ENCODE measurements at places on chromosomes 4 and X.

- DNase-seq: peak; percentile 75
Measured at GRCh38 chr4:157978680-157979361, 194.0 kb downstream of the GASK1B start.

DNA sequence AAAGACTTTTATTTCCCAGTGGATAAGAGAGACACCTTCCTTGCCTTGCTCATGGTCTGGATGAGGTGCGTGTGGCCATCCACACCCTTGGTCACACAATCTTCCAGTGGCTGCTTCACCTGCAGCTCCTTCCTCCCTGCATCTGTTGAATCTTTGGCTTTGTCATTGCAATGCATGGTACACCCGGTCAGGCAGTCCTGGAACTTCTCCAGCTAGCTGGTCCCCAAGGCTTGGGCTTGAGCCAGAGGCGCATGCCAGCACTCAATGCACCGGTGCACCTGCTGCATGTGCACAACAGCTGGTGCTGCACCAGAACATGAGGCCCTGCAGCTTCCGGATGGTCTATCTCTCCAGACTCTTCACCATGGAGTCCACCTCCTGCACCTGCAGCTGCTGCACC lies 31.7 kb downstream of the SCML1 start:
- DNase-seq: no peak

GRCh38 chrX:69618803-69619202 lies 2.9 kb downstream of the EDA start:
- no peak for DNase-seq

DNA sequence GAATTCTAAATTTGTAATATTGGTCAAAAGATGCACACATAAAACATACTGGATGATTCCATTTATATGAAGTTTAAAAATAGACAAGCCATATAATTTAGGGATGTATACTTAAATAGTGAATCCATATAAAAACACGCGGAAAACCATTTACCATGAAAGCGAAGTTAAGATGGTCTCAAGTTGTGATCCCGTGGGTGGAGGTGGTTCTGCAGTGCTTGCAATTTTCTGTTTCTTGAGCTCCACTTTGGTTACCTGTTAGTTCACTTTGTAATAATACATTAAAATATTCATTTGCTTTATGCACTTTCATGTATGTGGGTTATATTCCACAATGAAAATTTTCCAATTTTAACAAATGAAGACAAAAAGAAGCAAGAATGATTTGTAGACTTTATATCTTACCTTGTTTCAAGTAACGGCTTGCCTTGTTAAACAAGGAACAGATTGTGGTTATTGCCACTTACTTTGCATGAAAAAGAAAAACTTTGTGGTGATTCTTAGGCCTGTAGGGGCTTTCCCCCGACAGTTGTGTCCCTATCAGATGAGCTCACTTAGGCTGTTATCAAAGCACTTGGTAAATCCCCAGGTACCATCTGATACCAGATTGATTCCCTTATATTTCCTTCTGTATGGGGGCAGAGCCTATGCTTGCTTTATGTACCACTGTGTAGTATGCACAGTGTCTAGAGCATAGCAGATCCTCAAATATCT lies 12.2 kb downstream of the UCP1 start:
- no peak for DNase-seq

DNA sequence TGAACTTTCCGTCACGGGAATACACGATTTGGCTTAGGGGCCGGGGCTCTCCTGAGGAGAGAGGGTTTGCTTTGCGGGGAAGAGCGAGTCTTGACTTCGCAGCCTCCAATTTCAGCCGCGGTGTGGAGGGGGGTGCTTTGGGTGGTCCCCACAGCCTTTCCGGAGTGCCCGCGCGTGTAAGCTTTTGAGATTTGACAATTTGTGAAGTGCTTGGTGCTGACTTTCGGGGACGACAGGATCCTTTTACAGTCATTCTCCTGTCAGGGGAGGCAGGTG lies 355 bp downstream of the SCML1 start:
- no peak for DNase-seq

- DNase-seq: no peak
Measured at GRCh38 chr4:149755969-149756368, 59.7 kb downstream of the IQCM start.

DNA sequence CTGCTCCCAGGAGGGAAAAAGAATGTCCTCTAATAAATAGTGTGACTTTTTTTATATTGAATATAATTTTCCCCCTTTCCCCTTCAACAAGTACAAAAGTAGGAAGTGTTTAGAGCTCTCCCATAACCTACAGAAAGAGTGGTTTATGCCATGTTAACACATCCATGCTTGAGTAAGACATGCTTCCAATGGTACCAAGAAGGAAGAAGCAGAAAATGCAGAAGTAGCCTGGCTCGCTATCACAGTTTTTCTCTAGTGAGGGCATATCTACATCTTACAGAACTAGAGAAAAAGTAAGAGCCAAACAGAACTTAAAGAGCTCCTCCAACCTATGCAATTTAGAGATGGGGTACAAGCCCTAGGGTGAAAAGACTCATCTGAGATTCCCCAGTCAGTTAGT lies 82.5 kb downstream of the ARHGEF9 start:
- no peak for DNase-seq

GRCh38 chr4:81343536-81343935 lies 128.2 kb downstream of the RASGEF1B start:
- DNase-seq: no peak

GRCh38 chr4:127469542-127469941 lies 163.2 kb upstream of the INTU start:
- DNase-seq: no peak

DNA sequence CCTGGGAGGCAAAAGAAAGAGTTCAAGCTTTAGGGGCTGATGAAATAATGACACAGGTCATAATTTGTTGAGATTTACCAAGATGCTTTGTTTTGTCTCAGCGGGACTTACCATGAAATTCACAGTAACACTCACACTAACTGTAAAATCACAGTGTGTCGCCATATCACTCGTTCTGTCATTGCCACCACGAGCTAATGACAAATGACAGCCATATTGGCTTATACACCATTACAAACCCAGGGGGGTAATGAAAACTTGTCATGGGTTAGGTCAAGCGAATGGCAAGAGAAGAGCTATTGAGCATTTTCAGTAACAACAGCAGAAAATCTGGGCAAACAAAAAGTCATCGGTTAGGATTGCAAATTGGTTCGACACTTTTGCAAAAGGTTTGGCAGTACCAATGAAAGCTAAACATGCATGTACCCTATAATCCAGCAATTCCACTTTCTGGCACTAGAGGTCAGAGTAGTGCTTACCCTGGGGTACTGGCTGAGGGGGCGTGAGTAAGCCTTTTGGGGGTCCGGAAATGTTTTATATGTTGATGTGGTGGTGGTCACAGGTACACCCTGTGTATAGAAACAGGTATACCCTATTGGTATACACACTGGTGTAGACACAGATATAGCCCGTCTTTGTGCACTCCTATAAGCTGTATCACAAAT lies 83.9 kb upstream of the RAI2 start:
- no peak for DNase-seq

- no peak for DNase-seq
Measured at GRCh38 chr4:60808726-60809485, 391.2 kb upstream of the ADGRL3 start.

GRCh38 chr4:98728433-98728832 lies 70.0 kb upstream of the TSPAN5 start:
- no peak for DNase-seq

DNA sequence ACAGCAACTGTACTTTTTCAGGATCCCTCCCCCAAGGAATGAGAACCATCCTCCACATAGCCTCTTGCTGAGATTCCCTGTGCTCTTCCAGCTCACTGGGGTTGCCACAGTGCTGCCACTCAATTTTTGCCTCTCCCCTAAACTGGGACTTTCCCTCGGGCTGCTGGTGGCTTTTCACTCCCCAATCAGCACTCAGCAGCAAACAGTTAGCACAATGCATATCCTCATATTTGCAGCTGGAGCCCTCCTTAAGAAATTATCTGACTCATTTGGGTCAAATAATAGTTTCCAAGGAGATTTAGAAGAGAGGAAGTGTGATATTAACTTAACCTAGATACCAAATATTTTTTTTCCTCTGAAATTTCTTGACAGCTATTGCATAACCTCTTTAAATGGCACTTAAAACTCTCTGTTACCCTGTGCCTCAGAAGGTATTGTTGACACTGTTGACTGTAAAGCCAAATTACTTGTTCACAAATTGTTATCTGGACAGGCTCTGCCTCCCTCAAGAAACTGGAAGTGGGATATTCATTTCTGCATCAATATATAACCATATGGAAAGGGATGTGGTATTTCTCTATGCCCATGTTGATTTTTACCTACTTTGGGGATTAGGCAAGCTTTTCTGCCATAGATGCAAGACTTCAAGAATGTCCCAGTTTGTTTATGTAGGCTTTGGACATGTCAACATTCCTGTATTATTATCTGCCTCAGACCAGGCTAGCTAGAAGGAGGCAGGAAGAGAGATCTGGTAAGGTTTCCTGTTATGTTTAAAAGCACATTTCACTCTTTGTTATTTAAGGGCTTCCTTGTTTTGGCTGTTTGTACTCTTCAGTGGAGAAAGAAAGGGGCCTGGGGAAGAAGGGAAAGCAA lies 58.0 kb downstream of the SEPTIN11 start:
- DNase-seq: no peak

DNA sequence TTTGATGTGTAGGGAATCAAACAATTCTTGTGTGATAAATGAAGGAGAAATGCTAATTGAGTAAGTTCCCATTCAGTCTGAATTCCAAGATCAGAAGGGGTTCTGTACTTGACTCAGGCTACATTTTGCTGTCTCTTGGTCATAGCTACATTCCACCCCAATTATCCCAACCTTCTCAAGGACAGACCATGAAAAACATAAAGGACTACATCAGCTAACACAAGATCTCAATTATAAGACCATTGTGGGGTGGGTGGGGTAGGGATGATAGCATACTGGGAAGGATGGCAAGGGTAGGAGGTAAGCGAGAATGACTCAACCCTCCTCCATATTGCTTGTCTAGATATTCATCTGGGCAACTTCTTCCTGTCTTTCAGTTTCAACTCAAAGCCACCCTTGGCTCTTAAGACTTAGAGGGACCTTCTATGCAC lies 87.4 kb upstream of the ETNPPL start:
- no peak for DNase-seq

DNA sequence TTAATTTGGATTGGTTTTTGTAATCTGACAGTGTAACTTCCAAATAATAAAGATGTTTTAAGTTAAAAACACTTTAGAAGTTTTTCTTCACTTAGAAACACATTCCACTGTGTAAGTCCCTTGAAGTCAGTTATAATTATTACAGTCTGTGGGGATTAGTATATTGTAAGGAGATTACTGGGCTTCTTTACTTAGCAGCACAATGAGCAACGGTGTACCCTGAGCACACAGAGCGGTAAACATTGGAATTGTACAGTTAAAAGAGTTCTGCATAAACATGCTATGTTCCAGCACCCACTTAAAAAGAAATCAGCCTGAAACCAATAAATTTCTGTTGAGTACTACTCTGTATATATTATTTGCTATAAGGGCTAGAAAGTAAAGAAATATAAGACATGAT lies 44.3 kb downstream of the CCSER1 start:
- no peak for DNase-seq

GRCh38 chr4:36056136-36056535 lies 188.2 kb downstream of the ARAP2 start:
- DNase-seq: no peak

GRCh38 chrX:110384490-110384889 lies 25.8 kb downstream of the RTL9 start:
- DNase-seq: no peak

DNA sequence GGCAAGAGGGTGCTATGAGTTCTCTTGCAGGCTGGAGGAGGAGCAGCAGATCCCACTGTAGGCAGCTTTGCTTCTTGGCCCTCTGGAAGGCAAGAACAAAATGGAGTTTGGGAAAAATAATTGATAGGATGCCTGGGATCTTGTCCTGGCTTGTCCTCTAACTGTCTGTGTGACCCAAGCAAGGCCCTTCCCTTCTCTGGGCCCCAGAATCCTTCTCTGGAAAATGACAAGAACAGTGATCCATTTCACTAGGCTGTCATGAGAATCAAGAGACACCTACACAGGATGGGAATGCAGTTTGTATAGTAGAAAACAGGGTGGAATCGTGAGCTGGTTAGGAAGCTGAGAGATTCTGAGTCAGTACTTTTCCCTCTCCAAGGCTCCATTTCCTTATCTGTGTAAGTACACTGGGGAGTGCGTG lies 133.3 kb downstream of the PJA1 start:
- no peak for DNase-seq

DNA sequence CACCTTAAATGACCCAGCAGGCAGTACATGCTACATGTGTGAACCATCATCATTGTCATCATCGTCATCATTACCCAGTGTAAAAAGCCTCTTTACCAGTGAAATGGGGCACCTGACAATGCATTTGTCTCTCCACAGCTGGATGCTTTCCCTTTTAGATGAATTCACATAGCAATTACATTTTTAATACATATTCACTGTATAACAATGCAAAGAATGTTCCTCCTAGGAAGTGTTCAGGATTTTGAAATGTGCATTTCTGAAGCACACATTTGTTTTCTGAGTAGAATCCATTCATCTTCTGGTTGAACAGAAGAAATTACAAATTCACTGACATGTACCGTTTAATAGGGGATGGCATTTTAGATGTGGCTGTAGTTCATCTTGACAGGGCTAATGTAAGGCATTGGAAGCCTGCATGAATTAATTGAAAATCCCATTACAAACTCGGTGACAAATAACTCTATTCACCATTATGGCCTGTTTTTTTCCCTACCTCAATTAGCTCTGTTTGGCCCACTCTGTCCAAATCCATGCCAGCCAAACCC lies 111.1 kb downstream of the SH3RF1 start:
- no peak for DNase-seq

GRCh38 chrX:110044346-110045249 lies 41.7 kb downstream of the TMEM164 start:
- no peak for DNase-seq

GRCh38 chr4:126762663-126763247 lies 870.0 kb upstream of the INTU start:
- DNase-seq: no peak

DNA sequence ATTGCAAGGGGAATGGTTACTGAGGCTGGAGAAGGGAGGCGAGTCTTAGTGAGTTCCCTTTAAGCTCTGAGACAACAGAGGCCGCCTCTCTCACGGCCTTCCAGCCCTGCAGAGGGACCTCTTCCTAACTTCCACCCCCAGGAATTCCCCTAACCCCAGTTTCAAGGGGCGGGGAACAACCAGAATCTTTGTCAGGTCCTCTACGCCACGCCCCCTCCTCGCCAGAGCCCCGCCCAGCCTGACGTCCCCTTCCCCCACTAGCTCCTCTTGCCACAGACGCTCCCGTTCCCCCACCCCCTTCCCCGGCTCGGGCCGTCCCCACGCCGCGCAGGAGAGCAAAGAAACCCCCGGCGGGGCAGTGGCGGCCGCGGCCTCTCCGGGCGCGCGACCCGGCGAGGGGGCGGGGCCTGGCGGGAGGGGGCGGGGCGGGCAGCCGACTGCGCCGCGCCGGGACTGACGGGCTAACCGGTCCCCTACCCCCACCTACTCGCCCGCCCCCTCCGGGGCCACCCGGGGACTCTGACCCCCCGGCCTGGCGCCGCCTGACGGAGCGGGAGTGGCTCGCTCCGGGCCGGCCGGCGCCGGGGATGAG lies 12.3 kb upstream of the TMEM156 start:
- peak; percentile 83 for DNase-seq
